NB4 (cell line): ENCODE measurements at places on chromosomes 13 and 19.

DNA sequence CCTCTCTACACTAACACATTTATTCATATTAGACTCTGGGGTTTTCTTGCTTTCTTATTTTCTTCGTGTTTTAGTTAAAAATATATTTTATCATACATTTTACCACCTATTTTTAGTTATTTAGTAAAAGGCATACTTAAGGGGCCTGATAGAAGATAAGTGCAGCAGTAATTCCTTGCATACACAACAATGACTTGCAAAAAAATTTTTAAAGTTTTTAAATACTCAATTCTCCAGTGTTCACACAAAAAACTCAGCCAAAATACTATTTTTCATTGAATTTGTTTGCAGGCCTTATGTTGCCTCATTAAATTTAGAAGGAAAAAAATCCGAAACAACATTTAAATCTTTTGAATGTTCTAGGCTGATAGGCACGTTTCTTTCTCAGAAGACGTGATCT is 2431.7 kb downstream of the PCDH9 start:
- DNase-seq: no peak

DNA sequence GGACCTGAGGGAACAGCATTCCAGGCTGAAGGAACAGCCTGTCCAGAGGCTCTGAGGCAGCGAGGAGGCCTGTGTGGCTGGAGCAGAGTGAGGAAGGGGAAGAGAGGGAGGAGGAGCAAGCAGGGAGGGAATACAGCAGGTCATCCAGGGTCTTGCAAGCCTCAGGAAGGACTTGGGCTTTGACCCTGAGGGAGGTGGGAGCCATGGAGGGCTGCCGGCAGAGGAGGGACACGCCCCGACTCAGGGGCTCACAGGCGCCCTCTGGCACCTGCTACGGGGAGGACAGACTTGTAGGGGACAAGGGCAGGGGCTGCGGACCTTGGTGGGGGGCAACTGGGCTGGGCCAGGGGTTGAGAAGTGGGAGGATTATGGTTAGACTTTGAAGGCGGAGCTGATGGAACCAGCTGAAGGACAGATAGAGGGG is 4.7 kb downstream of the TINCR start:
- DNase-seq: no peak

- no peak for DNase-seq
Observed at GRCh38 chr13:112233716-112234115, 142.4 kb upstream of the SPACA7 start.

DNA sequence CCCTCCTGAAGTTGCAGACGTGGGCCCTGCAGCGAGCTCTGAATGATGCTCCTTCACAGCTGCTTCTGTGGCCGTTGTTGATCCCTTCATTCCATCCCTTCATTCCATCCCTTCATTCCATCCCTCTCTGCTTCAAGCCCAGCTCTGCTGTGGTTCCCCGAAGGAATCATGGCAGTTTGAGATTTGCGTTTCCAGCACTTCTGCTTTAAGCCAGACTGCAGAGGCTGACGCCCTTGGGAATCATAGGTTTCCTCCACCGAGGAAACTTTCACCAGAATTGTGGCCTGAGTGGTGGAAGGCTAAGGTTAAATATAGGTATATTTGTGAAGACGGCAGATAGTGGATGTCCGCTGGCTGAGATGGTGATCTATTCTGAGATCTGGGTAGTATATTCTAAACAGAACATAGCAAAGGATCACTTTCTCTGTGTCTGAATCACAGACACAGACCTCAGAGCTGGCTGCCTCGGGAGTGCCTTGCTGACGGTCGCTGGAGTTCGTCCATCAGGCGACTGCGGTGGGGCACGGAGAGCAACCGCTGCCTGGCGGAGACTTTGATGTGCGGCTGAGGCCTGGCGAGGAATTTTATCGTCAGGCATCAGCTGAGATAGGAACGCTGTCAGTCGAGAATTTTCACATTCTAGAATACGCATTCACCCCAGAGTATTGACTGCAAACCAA is 42.8 kb upstream of the DCUN1D2 start:
- no peak for DNase-seq

GRCh38 chr19:13241231-13242104 is 91.3 kb downstream of the IER2 start:
- DNase-seq: peak; percentile 43

GRCh38 chr19:19591133-19591825 is 27.2 kb downstream of the PBX4 start:
- peak; percentile 91 for DNase-seq

DNA sequence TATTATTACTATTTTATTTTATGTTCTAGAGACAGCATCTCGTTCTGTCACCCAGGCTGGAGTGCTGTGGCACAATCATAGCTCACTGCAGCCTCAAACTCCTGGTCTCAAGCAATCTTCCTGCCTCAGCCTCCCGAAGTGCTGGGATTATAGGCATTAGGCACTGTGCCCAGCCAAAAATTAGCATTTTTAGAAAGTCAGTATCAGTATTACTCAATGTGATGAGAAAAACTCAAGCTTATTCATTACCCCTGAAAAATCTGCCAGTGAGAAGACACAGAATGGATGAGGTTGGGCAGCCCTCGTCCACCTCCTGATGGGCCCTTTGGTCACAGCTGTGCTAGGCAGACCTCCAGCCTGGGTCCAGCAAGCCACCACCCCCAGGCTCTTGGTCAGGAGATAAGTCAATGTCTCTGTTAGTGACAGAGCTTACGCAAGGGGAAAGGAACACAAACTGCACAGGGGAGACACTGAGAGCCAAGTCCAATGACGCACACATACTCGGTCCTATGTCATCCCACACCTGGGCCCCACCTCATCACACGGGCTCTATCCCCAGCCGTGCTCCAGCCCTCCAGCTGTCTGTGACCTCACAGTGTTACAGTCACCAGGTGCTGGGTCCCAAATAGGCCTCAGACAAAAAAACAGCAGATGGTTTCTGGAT is 19.8 kb downstream of the PEPD start:
- no peak for DNase-seq

GRCh38 chr13:98766697-98767096 is 14.2 kb upstream of the SLC15A1 start:
- DNase-seq: no peak

DNA sequence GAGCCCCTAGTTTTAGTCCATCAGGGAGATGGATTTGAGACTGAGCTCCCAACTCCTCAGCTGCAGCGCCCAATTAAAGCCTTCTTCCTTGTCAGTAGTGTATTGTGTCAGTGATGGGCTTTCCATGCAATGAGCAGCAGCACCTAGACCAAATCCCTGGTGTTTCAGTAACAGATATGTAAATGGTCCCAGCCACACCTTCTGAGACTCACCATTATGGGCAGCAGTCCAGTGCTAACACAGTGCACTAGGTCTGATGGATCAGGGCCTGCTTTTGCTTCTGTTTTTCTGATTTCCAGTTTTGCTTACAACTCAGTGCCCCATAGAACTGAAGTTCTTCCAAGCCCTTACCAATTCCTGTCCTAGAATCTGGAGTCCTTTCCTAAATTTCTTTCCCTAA is 41.8 kb upstream of the MIR17HG start:
- no peak for DNase-seq

DNA sequence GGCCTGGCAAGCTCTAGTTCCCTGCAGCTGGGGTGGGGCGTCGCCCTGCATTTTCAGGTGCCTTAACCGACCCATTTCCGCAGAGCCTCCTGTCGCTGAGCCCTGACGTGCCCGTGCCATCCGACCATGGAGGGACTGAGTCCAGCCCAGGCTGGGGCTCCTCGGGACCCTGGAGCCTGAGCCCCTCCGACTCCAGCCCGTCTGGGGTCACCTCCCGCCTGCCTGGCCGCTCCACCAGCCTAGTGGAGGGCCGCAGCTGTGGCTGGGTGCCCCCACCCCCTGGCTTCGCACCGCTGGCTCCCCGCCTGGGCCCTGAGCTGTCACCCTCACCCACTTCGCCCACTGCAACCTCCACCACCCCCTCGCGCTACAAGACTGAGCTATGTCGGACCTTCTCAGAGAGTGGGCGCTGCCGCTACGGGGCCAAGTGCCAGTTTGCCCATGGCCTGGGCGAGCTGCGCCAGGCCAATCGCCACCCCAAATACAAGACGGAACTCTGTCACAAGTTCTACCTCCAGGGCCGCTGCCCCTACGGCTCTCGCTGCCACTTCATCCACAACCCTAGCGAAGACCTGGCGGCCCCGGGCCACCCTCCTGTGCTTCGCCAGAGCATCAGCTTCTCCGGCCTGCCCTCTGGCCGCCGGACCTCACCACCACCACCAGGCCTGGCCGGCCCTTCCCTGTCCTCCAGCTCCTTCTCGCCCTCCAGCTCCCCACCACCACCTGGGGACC is 1.2 kb downstream of the ZFP36 start:
- no peak for DNase-seq

DNA sequence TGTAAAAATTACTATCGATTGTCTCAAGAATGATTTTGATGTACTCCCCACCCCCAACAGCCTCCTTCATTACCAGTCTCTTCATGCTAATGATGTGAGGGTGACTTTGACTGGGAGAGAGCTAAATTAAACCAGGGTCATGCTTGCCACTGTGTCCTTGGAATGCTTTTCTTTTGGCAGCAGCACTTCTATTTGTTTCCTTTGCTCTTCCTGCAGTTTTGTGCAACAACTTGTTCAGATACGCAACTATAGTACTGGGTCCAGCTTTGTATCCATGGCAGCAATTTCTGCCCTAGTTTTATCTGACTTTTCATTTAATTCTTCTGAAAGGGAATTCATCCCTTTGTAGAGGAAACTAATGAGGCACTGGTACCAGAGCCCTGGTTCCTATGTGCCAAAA is 2792.1 kb downstream of the PCDH9 start:
- no peak for DNase-seq

GRCh38 chr19:29497241-29497640 is 28.6 kb upstream of the VSTM2B start:
- no peak for DNase-seq

- no peak for DNase-seq
Observed at GRCh38 chr13:98977568-98978265, at the start of gene DOCK9. Gene DOCK9 (minus strand): TSS chr13:98978064. CDS start chr13:98977909, 155 bp downstream.

DNA sequence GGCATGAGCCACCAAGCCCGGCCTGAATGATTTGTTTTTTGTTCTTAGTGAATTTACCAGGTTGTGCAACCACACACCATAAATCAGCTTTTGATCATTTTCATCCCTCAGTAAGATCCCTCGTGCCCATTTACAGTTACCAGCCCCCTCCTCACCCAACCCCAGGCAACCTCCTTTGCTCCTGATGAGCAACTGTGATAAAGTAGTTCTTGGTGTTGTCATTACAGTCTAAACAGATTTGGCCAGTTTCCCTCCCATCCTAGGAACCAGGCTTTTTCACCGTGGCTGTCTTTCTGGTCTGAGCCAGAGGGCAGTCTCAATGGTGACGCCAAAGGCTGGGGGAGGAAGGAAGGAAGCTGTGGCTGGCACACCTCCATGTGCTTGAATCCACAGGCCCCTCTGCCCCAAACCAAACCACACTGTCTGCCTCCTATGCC is 61.2 kb upstream of the WDFY2 start:
- peak; percentile 96 for DNase-seq
